Prostate gland (tissue), 2 donors: ENCODE measurements at places on chromosomes 5 and 9.

- no peak for DNase-seq
These were observed 35.7 kb downstream of the TGFBI start for GRCh38 chr5:136064510-136064909.

DNA sequence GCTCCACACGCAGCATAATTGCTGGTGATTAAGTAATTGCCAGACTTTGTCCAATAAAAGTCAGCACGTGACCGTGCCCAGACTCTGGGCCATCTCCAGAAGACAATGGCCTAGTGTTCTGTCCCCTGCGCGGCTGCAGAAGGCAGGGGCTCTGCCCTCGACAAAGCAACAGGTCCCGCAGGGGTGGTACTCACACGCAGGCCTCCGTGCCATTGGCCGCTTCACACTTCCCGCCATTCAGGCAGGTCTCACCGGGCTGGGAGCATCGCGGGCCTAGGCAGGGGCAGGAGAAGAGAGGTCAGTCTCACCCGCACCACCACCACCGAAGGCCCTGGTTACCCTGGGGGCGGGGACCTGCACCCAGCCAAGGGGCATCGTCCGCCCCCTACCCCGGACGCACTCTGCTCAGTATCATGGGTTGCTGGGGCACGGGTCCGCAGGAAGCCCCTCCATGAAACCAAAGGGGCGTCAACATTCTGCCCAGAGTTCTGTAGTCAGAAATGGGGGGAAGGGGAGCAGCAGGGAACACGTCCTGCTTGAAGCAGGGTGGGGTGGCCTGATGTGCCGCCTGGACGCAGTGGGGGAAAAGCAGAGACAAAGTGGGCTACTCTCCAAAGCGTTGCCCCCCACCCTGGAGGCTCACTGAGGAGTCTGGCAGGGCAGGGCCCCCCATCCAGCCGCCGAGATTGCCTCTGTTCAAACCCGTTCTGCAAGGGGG lies 1.9 kb downstream of the NOTCH1 start:
- DNase-seq, result peak; percentile 61

GRCh38 chr5:154385236-154385512 lies 60.6 kb upstream of the SAP30L start:
- no peak for DNase-seq

DNA sequence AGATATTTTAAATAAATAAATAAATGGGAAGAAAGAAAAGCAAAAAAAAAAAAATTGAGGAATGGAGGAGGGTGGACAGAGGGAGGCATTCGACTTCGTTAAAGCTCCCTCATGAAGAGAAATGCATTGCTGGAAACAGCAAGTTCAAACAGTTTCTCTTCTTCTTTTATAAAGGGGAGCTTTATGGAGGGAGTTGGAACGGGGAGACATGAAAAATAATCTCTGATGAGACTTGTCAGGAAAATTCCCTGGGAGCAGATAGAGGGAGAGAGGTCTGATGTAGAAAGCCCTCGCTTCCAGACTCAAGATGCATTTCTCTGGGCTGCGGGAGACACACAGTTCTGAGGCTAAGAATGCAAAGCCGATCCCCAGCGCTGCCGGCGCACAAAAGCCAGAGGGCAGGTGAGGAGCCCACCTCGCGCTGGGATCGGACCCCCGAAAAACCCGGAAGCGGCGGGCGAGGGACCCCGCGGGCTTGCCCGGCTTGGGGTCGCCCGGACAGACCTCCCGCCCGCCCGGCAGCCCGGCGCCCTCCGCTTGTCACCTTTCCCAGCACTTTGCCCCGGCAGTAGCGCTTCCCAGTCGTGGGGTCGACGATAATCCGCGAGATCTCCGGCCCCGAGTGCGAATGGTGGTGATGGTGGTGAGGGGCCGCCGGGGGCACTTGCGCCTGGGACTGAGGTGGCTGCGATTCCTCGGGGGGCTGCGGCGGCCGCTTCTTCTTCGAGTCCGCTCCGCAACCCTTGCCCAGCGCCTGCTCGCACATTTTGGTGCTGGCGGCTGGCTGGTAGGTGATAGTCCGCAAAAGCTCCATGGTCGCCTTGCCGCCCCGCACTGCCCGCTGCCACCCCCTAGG lies 512 bp downstream of the PLK2 start:
- peak; percentile 28 for DNase-seq

DNA sequence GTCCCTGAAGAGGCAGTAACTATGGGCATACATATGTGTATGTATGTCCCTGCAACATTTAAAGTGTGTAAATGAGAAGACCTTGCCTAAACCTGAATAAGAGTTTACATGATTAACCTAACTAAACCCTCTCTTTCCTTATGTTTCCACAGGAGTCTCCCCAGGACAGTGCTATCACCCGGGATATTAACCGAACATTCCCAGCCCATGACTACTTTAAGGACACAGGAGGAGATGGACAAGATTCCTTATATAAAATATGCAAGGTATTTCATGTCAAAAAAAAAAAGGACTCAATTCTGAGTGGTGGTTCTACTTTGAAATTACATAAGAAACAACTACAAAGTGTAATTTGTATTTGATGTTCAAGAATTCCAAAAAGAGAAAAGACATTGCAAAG lies 31.7 kb downstream of the GPR21 start:
- DNase-seq, result no peak

GRCh38 chr5:112708103-112708622 lies 29.5 kb upstream of the APC start:
- no peak for DNase-seq

DNA sequence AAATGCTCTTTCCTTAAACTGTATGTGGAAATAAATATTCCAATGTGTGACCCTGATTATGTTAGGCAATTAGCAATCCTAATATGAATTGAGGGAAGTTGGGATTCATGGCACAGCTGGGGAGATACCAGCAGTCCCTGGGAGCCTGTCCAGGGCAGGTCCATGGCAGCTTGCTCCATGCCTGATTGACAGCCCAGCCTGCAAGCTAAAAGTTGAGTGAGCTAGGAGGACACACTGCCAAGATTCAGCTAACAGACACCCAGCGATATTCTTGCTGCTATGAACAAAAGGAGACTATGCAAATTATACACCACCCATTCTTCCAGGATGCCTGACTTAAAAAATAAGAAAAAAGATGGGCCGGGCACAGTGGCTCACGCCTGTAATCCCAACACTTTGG lies 6.2 kb downstream of the TGFBI start:
- DNase-seq, result no peak

GRCh38 chr5:10745133-10745532 lies 15.9 kb downstream of the DAP start:
- no peak for DNase-seq

- DNase-seq, result no peak
These were observed 60.9 kb downstream of the CNTRL start for GRCh38 chr9:121135642-121136041.

DNA sequence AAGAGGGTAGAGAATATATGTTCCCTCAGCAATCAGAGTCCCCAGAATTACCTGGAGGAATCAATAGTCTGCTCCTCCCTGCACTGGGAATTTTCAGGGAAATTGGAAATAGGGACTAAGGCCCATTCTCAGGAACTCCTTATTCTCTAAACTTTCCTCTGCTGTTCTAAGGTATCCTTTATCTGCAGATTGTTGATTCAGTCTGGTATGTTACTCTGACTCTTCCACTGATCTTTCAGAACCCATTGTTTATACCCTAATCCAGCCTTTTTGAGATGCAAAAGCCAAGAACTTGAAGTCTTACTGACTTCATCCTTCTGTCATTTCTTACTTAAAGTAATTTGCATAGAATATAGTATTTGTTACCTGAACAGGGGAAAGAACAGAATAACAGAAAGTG lies 143.5 kb upstream of the PPP1R2B start:
- DNase-seq, result no peak

DNA sequence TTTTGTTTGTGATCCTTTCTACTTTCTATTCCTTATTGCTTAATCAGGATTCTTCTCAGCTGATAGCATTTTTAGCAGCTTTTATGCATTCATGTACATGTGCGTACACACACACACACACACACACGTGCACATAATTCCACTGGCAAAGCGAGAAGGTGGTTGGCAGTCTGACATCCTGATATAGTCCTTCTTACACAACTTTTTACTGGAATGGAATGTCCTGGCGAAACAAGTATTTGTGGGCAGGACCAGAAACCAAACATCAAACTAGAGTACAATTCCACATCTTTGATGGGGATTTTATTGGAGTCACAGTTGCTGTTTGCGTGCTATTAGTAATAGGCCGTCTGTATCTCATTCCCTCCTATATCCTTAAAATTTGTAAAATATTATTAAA lies 356.5 kb downstream of the CCDC171 start:
- DNase-seq, result no peak

DNA sequence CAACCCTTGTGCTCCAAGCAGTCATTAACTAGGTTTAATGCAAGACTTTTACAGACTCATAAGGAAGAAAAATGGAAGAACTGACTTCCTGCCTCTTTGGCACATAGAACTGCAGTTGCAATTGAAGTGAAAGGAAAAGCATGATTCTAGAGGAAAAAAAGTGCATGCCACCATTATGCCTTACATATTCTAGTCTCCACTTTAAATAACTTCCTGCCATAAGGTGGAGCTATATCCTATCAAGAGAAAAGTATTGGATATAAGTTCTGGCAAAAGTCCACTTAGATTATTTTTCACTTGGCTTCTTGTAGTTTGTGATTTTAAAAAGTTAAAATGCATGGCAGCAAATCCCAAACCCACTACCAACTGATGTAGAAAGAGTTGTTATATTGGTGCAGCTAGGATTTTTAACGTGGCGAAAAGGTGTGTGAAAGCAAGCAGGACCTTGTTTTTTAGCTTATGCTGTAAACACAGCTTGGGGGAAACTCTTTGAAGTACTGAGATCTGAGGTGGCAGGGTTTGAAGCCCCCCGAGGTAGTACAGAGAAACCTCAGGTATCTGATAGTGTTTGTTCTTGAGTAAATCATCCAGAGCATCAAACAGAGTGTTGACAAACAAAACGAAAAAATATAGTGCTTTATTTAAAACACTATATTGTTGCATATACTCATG lies 117.9 kb downstream of the ANXA1 start:
- no peak for DNase-seq

- no peak for DNase-seq
These were observed 924.9 kb upstream of the DMAC1 start for GRCh38 chr9:8724284-8725018.

DNA sequence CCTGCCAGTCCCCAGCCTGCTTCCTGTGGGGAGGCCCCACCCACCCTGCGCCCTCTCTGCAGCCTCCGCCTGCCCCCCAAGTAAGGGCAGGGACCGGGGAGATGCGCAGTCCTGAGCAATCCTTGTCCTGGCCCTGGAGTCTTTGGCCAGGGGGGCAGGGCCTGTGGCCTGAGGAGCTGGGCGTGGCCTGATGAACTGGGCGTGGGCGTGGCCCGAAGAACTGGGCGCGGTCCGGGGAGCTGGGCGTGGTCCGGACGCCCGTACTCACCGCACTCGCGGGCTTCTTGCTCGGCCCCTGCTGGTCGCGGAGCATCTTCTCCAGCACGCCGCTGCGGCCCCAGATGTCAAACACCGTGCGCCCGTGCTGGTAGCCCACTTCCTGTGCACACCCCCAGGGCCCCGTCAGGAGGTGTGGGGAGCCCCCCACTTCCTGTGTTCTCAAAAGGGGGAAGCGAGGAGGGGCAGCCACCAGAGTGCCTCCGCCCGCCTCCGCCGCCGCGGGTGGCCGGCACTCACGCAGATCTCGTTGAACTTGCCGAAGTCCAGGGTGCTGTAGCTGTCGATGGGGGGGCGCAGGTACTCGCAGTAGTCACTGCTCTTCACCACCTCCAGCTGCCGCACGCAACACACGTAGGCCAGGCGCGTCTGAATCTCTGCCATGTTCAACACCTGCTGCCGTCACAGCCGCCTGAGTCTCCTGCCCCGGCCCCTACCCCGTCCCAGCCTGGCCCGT lies 2.7 kb upstream of the NSMF start:
- DNase-seq, result no peak

GRCh38 chr9:17116400-17116837 lies 18.4 kb upstream of the CNTLN start:
- no peak for DNase-seq

- DNase-seq, result no peak
These were observed 1.4 kb upstream of the SNX18 start for GRCh38 chr5:54516051-54516655.

DNA sequence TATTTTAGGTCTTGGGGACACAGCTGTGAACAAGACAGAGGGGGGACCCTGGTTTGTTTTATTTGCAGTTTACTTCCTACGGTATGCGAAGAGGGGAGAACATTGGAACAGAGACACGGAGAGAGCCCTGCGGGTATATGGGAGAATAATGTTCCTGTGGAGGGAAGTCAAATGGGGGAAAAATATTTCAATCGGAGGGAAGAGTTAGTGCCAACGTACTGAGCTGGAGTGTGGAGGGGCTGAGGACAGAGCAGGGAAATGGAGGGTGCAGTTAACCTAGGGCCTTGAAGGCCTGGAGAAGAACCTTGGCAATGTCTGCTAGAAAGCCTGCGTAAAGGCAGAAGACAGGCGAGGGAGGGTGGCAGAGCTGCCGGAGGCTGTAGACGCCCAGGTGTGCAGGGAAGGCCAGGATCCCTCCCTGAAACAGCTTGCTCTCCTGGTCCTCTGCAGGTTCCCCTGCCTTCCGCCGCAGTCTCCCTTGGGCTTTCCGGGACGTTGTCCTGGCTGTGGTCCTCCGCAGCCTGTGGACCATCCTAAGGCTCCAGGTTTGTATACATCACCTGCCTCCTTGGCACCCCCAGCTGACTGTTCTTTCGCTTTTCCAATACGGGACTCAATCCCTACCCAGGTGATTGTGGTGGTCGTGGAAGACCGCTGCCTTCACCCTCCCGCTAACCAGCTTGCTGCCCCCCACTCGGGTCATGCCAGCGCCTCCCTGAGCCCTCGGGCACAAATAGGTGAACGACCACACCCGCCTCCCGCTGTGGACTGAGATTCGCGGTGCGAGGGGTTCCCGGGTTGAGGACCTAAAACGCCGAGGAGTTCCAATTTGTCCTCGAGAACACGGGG lies 1.9 kb upstream of the RACK1 start:
- no peak for DNase-seq

- no peak for DNase-seq
These were observed at the start of gene BHMT for GRCh38 chr5:79111387-79111959. TSS of gene BHMT (plus strand) at chr5:79111809. CDS start at chr5:79111886, 77 bp downstream.

- DNase-seq, result no peak
These were observed 60.1 kb upstream of the GNE start for GRCh38 chr9:36318212-36318802.

DNA sequence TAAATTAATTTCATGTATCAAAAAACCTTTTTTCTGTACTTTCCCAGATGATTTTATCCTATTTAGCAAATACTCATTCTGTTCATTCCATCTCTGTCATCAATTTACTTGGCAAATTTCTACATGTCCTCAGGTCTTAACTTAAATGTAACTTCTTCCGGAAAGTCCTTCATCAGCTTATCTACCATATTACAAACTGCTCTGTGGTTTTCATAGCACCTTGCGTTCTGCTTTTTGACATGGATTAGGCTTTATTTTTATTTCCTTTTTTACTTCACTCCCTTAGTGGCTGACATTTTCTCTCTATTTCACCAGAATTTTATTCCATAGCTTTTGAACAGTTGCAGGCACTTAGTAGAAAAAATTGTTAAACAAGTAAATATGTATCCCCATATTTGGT lies 1040.8 kb downstream of the TAF11L14 start:
- DNase-seq, result no peak

DNA sequence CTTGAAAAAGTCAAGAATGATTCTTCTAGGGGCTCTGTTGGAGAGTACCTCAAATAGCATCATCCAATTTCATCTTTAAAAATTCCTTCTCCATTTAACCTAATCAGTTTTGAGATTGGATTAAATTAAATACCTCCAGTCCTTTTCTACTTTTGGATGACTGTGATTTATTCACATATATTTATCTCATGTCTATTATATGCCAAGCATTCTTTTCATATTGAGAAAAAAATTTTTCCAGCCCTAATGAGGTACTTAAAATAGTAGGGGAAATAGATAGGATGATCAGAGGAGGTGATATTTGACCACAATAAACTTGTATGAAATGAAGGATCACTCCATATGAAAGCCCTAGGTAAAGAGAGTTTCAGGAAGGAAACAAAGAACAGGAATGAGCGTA lies 250.1 kb downstream of the MAT2B start:
- no peak for DNase-seq
